ENCODE measurements at places on chromosomes 7 and 10. TPM values are rescaled to one million over a fixed set of nuclear protein-coding genes. Genes with fewer than 3 reads are reported as not detected.

- no peak for DNase-seq
These were observed 75.1 kb downstream of the OAT start for GRCh38 chr10:124343351-124344265.

DNA sequence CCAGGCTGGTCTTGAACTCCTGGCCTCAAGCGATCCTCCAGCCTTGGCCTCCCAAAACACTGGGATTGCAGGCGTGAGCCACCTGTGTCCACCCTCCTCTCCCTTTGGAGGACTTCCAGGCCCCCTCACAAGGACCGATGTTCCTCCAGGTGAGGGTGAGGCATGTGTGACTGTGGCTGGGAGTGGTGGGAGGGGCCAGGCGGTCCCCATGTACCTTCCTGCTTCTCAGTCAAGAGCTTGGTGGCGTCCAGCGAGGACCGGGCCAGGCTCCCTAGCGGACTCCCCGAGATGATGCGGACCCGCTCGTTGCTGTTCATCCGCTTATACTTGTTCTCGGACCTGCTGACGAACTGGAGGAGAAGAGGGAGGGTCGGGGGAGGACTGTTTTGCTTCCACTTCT is 70.9 kb upstream of the GNA12 start:
- no peak for DNase-seq

- DNase-seq, result no peak
These were observed 16.0 kb downstream of the CCDC71L start for GRCh38 chr7:106644999-106645398.

DNA sequence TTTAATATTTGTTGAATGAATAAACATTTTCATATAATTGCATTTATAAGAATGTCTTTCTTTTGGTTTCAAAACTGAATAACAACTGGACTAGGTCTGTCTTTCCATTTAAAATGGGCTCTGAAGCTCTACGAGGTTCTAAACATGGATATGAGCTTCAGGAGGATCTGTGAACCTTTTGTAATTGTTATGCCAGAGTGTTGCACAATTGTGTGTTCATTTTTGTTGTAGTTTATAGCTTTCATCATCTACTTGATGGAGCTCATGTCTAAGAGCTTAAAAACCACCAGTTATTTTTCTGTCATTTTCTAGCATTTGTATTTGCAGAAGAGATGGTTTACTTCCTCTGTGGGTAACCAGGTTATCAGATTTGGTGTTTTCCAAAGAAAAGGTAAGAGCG is 265.7 kb upstream of the NPY start:
- DNase-seq, result no peak

DNA sequence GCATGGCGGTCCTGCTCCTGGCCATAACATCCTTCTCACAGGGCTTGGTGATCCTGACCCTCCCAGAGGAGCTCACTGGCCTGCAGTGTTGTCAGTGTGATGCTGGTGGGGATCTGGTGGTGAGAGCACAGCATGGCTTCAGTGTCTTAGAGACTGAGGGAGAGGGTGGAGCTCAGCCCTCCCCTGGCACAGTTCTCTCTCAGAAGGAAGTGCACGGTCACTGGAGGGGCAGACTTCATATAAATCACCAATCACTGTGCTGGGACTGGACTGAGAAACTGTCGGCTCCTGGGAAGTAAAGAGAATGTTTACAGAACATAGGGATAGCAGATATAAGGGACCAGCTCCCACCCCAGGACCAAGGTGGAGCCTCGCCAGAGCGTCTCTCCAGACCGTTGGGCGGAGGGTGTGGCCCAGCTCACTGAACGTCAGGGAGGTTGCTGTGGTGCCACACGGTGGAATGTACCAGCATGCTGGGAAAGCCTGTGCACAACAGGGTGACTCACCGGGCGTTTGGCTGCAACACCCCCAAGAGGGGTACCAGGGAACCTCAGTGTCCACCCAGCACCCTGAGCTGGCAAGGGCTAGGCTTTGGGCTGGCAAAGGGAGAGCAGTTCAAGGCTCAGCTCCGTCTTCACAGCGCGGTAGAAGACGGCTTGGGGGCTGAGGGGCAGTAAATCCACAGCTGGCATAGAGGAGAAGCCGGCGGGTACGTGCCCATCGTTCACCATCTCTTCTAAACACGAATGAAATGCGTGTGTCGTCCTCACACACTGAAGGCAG is 8.8 kb upstream of the GET4 start:
- DNase-seq, result no peak

- DNase-seq, result no peak
These were observed 22.6 kb downstream of the ZNRF2 start for GRCh38 chr7:30306976-30307375.

GRCh38 chr10:127525686-127526085 is 23.4 kb upstream of the NPS start:
- peak; percentile 51 for DNase-seq

DNA sequence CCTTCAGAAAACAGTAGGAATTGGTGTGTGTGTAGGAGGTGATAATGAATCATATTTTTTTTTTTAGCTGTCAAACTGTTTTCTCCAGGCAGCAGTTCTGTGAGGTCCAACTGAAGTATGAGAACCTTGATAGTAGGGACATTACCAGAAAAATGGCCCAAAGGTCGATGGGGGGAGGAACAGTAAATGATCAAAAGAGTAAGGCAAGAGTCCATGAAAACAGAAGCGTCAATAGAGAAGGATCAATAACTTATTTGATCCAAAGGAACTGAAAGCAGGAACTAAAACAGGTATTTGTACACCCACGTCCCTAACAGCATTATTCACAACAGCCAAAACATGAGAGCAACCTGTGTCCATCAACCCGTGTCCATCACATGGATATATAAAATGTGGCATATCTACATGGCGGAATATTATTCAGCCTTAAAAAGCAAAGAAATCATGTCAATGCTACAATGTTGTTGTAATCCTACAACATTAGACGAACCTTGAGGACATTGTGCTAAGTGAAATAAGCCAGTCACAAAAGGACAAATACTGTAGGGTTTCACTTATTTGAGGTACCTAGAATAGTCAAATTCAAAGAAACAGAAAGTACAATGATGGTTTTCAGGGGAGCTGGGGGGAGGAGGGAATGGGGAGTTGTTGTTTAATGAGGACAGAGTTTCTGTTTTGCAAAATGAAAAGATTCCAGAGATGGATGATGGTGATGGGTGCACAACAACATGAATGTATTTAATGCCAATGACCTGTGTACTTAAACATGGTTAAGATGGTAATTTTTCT is 214.0 kb upstream of the KLF14 start:
- no peak for DNase-seq

DNA sequence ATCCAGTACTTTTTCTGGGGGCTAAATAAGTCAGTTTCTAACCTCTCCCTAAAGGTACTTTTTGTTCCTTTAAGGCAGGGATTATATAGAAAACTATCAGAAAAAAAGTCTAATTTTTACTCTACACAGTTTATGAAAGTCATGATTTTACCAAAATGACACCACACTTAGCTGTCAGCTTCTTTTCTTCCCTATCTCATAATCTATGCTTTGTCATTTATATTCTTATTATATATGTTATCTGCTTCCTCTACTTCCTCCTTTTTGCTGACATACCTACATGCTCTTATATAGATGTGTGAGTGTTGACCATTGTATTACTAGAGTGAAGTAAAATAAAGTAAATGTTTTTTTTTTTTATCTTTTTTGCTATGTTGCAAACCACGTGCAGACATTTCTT is 203.9 kb upstream of the CHRM2 start:
- DNase-seq, result no peak

GRCh38 chr7:2838873-2839578 is 5.1 kb downstream of the GNA12 start:
- DNase-seq, result no peak

DNA sequence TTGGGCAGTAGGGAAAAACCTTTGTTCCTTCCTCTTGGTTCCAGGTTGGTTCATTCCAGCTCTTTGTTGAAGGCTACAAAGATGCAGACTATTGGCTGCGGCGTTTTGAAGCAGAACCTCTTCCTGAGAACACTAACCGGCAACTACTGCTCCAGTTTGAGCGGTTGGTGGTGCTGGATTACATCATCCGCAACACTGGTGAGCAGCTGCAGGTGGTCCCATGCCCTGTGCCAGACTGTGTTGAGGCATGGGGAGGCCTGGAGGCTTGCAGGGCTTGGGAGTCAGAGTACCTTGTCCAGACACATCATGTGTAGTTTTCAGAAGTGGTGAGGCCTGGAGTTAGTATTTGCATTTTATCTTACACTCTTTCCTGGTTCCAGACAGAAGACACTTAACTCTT is 16.3 kb downstream of the PI4K2A start:
- DNase-seq, result no peak

GRCh38 chr7:137916980-137917645 is 70.3 kb upstream of the DGKI start:
- no peak for DNase-seq

DNA sequence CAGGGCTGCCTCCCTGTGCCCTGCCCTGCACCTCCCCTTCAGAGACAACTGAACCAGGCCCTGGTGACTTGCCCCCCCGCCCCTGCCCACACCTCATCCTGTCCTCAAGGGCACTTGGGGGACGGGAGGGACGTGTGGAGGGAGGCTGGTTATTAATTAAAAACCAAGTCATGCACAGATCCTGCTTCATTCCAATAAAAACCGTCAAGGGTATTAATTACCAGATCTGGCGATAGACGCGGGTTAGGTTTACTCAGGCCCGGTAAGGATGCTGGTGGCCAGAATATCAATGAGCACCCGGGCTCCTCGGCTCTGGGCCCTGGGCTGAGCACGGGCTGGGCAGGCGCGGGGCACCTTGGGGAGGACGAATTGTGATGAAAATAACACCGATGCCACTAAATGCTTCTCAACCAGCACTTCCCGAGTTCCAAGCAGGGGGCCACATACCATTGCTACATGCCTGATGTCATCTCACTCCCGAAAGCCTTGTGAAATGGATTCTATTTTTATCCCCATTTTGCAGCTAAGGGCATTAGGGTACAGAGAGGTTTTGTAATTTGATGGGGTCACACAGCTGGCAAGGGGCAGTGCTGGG is 24.5 kb upstream of the GTF2IRD1 start:
- DNase-seq, result peak; percentile 84

- no peak for DNase-seq
These were observed 585.6 kb downstream of the SUGCT start for GRCh38 chr7:40720416-40720815.

DNA sequence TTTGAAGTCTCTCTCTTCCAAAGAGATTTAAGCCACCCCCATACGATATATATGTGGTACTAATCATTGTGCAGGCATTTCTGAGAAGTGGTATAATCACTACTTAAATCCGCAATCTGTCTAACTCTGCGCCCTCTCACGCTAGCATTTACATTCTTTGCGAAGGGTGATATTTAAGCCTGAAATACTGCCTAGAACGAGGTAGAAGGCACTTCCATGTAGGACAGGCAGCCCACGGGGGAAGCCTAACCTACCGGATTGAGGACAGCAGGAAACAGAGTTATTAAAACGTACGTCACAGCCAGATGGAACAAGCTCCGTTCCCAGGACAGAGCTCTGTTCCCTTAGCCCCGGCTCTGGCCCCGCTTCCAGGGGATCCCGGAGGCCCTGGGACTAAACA is 59.3 kb upstream of the ECHDC3 start:
- DNase-seq, result no peak

GRCh38 chr7:33581236-33581635 is 324.1 kb upstream of the BMPER start:
- DNase-seq, result no peak

GRCh38 chr10:88428442-88428841 is 154.7 kb downstream of the RNLS start:
- DNase-seq, result no peak

- no peak for DNase-seq
These were observed 213.6 kb upstream of the FZD1 start for GRCh38 chr7:91050677-91051076.

DNA sequence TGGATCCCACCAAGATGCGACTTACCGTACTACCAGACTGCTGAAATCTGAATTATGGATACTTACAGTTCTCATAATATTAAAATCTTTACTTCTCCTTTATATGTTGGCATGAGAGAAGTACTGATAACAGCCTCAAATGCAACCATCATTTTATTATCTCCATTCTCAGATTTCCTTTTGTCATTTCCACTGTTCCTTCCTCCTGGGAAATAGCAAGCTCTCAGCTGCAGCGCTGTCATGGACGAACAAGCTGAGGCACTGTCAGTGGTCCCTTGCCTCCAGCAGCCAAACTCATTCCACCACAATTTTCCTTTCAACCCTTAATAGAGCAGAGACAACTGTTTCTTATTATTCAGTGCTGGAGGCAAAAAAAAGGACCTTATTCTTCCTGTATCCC is 478.4 kb downstream of the ARL4A start:
- no peak for DNase-seq

DNA sequence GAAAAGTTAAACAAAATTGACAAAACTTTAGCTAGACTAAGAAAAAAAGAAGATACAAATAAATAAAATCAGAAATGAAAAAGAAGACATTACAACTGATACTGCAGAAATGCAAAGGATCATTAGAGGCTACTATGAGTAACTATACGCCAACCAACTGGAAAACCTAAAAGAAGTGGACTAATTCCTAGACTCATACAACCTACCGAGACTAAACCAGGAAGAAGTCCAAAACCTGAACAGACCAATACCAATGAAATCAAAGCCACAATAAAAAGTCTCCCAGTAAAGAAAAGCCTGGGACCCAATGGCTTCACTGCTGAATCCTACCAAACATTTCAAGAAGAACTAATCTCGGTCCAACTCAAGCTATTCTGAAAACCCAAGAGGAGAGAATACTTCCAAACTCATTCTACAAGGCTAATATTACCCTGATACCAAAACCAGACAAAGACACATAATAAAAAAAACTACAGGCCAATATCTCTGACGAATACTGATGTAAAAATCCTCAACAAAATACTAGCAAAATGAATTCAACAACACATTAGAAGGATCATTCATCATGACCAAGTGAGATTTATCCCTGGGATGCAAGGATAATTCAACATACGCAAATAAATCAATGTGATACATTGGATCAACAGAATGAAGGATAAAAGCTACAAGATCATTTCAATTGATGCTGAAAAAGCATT is 20.3 kb downstream of the ELAPOR2 start:
- DNase-seq, result no peak

DNA sequence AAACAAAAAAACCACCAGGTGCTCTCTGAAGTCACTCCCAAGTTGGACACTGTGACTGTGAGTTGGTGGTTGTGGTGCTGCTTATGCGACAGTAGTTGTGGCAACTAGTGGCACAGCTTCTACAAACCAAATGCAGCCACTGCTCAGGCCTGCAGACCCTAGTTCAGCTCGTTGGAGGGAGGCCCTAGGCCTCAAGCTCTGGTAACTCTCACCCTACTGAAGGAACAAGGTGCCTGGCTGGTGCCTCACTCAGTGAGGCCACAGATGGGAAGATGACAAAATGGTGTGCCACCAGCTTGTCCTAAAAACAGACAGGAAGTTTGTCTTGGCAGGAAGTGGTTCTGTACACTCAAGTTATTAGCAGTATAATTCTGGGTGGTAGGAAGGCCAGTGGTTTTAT is 45.3 kb upstream of the RAPGEF5 start:
- DNase-seq, result no peak

The ZEB1 gene
- 10.3 TPM for total RNA-seq

The AGFG2 gene
- 15.3 TPM for total RNA-seq

The TRIM50 gene
- total RNA-seq, result not detected

The KIN gene
- 14.9 TPM for total RNA-seq

The FKBP6 gene
- not detected for total RNA-seq

The HKDC1 gene
- total RNA-seq, result 0.79 TPM

The PTPN20 gene
- not detected for total RNA-seq

The ZNF425 gene
- 1.1 TPM for total RNA-seq
